ENCODE measurements at places on chromosomes 7 and 10.

- no peak for DNase-seq
Observed at GRCh38 chr7:77426052-77426404, 9.9 kb upstream of the GSAP start.

DNA sequence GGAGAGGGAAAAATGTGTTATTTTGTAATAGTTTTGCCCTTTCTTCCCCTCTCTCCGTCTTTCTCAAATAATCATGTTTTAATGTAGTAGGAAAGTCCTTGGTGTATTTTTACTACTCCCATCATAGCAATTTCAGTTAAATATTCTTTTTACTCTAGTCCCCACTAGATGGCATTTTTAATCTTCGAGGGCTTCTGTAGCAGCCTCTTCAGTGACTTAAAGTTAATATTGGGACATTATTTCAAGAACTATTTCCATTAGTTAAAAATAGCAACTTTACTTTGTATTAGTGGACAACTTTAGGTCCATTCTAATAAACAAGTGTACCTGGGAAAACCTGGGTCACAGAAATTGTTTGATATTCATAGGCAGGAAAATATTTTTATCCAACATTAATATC lies 23.0 kb downstream of the EDRF1 start:
- no peak for DNase-seq

DNA sequence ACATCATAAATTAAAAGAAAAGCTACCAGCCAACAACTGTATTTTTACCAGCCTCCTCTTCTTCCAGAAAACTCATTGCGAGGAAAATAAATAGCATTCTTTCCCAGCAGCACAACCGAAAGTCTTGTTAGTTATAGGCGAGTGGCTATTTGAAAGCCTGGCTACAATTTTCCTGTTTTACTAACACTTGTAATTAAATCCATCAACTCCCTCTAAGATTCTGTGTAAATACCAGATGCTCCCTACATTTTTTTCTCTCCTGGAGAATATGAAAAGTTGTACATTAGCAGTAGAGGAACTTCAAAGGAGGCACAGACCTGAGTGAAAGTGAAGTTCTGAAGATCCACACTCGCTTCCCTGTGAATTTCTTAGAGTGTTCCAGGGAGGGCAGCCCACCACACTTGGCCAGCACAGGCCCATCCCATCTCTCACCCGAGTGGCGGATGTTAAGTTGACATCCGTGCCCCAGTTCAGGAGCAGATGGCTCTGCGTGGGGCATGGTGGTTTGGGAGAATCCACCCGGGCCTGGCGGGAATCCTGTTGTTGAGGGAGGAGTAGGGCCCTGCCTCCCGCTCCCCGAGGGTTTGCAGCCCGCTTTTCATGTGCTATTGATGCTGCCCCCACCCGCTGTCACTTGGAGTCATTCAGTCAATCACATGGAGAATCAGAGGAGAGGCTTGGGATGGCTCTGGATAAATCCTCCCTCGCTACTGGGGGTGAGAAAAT lies 451.0 kb upstream of the GALNT17 start:
- no peak for DNase-seq

DNA sequence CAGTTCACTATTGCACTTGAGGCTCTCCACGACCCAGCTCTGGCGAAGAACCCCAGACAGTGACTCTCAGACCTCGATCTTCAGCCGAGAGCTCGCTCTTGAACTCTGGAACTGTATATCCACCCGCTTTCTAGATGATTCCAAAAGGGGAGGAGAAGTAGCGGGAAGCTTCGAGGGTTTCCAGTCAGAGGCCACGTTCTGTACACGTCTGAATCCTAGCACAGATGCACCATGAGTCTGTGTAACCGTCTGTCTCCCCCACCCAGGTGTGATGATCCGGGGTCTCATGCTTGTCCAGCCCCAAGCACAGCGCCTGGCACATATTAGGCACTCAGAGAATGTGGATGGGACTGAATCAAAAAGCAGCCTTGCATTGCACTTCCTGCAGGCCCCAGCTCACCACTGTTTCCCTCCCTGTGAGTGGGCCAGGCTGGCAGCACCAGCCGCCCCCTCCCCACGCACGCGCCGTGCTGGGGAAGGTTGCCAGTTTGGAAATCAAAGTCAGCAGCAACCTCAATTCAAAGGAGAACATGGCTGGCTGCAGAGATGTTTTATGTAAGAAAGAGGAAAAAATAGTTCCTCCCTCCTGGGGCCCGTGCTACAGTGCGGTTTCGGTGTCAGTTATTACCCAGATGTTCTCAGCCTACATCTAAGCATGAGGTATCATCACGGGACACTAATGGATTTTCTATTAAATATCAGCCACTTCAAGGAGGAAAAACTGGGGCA lies 5.7 kb downstream of the GRID2IP start:
- DNase-seq, result no peak

GRCh38 chr10:74836877-74837276 lies 10.5 kb downstream of the KAT6B start:
- DNase-seq, result no peak

GRCh38 chr7:55240418-55241142 lies 124.6 kb upstream of the LANCL2 start:
- DNase-seq, result no peak

DNA sequence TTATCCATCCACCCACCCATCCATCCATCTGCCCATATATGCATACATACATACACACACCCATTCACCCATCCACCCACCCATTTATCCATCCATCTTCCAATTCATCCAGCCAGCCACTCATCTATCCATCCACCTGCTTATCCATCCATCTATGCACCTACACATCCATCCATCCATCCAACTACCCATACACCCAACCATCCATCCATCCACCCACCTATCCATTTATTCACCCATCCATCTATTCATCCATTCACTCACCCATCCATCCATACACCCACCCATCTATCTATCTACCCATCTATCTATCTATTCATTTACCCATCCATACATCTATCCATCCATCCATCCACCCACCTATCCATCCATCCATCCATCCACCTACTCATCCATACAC lies 17.3 kb downstream of the TMEM72 start:
- DNase-seq, result no peak

- no peak for DNase-seq
Observed at GRCh38 chr7:156680281-156680680, 39.7 kb downstream of the RNF32 start.

DNA sequence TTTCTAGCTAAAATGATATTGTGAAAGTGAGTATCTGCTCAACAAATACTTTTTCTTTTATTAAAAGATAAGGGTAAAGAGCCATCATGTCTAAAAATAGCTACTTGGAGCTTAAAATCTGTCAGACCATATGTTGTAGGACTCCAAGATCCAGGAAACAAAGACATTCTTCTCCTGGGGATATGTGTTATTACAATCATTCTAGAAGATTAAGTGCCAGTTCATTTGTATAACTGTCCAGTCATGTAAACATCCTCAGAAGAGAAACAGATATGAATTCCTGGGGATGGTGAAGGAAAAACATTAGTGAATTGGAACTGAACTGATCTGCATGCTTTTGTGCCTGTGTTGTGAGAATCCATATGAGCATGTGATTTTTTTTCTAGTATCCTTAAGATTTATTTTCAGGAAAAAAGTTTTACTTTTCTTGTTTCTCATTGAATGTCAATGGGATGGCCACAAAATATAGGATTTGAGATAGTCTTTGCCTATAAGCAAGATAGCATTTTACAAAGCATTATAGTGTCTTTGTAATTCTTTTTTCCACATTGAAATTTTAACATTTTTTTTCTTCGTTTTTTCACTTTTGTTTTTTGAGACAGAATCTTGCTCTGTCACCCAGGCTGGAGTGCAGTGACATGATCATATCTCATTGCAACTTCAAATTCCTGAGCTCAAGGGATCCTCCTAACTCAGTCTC lies 14.4 kb upstream of the MTERF1 start:
- DNase-seq, result no peak

DNA sequence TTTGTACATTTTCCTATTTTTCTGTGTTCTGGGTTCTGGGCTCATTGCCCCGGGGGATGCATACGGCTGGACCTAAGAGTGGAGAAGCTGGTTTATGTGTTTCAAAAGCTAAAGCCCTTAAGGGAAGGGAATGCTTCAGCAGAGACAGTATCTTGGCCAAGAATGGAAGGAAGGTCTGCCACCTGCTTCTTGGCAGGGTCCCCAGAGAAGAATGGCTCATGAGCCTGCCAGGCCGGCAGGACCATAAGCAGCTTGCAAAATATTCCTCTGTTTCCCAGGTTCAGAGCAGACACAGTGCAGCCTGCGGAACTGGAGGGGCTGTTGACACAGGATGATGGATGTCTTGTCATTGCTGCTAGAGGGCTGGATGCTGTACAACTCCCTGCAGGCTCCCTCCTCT lies 7.8 kb upstream of the ABHD11 start:
- no peak for DNase-seq

DNA sequence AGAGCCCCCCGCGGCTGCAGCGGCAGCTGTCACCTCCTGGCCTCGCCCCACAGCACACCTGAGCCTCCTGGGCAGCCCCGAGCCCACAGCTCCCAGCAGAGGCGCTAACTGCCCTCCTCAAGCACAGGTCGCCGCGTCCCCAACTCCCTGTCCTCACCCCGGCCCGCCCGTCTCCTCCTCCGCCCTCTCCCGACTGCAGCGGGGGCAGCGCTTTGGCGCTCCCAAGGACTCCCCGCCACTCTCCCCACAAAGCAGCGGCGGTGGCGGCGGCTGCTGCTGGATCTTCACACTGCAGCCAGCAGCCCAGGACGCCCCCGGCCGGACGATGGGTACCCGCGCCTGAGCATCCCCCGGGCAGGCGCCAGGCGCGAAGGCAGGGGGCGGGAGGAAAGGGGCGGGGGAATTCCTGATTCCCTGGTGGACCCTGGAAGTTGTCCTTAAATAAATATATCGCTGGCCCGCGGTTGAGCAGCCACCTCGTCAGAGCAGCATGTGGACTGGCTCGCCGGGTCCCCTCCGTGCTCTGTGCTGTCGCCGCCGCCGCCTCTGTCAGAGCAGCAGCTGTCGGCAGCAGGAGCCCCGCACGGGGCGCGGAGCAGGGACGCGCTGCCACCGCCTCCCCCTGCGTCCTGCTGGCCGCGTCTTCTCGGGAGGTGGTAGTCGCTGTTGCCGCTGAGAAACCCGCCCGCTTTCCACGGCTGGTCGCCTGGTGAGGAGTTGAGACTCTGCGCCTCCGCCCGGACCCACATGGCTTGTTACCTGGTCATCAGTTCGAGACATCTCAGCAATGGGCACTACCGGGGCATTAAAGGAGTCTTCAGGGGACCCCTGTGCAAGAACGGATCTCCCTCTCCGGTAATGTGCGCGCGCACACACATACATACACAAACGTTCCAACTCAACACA lies at the start of gene ZNF804B:
TSS of gene ZNF804B (plus strand) at position 471 of the 906 bp plus-strand sequence. CDS start at position 748, 277 bp downstream.
- no peak for DNase-seq

DNA sequence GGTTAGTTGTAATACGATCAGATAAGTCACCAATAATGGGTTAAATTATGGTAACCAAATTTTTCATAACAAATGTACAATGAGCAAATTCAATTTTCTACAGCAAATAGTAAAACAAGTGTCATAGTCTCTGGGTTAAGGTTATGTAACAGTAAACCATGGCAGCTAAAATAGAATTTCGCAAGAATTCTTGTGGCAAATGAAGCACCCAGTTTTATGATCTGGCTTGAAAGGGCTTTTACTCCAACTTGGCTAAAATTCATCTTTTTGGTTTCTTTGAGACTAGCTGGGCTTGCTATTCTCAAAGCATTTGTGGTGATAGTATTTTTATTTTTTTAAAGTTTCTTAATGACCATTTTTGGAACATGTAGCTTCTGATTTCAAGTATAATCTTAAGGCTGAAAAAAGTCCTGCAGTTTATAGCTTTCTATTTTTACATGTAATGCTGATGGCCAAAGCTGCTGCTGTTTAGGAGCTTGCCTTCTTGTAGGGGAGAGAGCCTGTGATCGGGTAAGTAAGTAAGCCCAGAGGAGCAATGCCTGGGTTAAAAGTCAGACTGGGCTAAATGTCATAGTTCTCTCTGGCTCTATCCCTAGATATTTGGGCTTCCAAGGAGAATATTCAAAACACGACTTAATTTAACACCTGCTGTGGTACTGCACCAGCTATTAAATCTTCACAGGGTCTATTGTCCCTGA lies 55.5 kb upstream of the SYPL1 start:
- DNase-seq, result no peak

DNA sequence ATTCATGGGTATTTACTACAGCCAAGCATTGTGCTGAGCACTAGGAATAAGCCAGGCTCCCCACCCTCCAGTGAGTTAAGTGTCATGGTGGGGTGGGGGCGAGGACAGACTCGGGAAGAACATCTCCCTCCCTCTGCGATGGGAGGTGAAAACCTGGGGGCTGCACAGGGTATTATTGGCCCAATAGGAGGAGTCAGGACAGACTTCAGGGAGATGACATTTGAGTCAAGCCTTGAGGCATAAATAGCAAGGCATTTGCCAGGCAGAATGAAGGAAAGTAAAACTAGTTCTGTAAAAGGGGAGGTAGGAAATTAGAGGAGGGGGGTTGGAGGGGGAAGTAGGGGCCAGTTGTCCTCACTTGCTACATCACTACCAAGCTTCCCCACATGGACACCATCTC lies 18.9 kb downstream of the NKX2-3 start:
- no peak for DNase-seq

DNA sequence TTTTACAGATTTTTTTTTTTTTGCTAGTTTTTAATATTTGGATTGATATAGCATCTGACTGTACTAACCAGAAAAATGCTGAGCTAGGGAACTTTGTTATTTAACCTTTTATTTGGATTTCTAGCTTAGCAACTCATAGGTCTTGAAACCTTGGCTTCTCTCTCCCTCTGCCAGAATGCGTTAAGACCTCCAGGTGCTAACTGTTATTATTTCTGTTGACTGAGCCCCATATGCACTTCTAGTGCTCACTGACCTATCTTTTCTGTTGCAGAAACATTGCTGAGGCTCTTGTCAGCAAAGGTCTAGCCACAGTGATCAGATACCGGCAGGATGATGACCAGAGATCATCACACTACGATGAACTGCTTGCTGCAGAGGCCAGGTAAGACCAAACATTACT lies 143.6 kb downstream of the LRRC4 start:
- no peak for DNase-seq

GRCh38 chr10:129710510-129710847 lies 243.4 kb downstream of the MGMT start:
- no peak for DNase-seq

DNA sequence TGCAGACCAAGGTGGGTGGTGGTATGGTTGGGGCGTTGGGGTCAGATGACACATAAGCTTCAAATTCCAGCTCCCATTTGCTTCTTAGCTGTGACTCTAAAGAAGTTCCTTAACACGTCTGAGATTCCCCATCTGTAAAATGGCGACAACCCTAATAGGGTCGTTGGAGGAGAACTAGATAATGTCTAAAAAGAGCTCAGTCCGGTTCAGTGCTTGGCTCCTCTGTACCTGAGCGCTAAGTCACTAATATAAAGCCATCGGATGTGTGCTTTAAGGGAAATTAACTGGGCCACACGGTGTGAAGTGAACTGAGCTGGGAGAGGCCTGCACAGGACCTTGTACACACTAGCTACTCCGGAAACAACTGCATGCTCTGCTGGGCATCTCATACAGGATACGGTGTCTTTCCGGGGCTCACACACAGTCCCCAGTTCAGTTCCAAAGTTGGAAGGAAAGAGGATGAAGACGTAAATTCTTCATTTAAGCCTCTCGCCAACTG lies 476 bp upstream of the ZFYVE27 start:
- no peak for DNase-seq

GRCh38 chr10:101011517-101012423 lies 12.2 kb downstream of the LZTS2 start:
- DNase-seq, result no peak

- DNase-seq, result no peak
Observed at GRCh38 chr7:157825325-157825724, 488.5 kb downstream of the DNAJB6 start.

- DNase-seq, result no peak
Observed at GRCh38 chr7:1325646-1326510, 93.2 kb downstream of the UNCX start.

All from coronary artery (tissue), 2 donors.